ENCODE measurements at places on chromosomes 11 and 22.

DNA sequence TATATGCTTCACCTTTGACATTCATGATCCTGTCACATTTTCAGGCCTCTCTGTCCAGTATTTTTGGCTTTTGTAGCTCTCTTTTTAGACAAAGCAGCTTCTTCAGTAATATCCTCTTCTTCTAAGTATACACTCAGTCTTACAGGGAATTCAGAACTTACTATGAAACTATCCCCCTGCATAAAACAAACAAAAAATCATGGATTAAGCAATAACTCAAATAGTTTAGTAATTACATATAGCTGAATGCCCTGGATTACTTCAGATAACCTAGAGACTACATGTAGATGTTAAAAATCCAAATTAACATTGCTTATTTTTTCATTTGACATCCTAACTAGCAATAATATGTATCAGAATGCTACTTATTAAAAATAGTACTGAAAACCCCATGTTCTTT is 5.2 kb downstream of the TAF1D start:
- no peak for DNase-seq

DNA sequence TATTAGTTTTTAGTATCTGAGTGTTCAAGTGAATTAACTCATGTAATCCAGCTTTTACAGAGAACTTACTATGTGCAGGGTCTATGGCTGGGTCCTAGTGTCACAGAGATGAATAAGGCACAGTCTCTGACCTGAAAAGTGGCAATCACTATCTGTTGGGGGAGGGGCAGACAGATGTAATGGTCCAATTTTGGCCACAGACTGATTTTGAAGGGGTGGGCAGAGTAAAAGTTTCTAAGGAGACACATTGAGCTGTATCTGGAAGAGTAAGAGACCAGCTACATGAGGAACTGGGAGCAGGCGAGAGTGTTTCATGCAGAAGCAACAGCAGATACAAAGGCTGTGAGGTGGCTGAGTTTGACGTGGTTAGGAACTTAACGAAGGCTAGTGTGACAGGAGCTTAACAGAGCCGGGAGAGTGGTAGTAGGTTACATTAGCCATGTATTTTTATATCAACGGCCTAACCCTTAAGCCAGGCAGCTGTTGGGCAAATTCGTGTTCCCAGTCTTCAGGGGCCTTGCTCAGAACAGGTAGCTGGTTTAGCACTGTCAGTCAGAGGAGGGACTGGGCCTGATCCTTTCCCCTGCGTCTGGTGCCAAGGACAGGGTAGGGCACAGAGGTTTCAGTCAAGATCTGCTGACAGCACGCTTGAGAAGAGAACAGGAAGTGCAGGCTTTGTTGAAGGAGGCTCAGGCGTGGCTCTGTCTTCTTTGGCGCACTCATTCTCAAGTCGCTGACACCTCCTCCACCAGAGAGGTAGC is 1.4 kb upstream of the STIM1 start:
- no peak for DNase-seq

DNA sequence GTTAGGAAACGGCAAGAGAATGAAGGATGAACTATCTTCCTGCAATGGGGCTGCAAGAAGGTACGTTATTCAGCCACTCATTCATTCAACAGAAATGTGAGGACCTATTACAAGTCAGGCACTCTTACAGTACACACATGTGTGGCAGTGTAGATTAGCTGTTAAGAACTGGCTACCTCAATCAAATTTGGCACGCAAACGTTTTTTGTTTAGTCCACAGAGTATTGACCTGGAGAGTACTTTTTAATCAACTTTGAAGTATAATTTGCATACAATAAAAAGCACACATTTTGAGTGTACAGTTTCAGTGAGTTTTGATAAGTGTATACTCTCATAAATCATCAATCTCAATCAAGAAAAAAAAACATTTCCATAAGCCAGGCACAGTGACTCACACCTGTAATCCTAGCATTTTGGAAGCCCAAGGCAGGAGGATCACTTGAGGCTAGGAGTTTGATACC is 24.2 kb downstream of the MRTFA start:
- no peak for DNase-seq

GRCh38 chr11:27381238-27381666 is 18.2 kb upstream of the CCDC34 start:
- no peak for DNase-seq

DNA sequence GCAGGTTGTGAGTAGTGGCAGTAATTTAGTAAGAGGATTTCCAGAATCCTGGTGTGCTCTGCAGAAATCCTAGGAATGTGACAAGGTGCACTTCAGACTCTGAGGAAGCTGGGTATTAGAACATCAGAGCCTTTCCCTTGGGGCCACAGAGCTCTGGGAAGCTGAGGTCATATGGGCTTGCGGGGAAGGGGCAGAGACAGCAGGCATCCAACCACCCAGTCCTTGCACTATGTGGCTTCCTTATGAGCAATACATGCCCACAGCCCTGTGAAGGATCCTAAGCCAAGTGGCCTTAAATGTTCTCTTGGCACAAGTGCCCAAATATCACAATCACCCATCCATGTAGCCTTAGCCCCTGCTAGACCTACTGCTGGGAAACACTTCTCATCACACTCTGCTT is 46.2 kb downstream of the P4HA3 start:
- no peak for DNase-seq

DNA sequence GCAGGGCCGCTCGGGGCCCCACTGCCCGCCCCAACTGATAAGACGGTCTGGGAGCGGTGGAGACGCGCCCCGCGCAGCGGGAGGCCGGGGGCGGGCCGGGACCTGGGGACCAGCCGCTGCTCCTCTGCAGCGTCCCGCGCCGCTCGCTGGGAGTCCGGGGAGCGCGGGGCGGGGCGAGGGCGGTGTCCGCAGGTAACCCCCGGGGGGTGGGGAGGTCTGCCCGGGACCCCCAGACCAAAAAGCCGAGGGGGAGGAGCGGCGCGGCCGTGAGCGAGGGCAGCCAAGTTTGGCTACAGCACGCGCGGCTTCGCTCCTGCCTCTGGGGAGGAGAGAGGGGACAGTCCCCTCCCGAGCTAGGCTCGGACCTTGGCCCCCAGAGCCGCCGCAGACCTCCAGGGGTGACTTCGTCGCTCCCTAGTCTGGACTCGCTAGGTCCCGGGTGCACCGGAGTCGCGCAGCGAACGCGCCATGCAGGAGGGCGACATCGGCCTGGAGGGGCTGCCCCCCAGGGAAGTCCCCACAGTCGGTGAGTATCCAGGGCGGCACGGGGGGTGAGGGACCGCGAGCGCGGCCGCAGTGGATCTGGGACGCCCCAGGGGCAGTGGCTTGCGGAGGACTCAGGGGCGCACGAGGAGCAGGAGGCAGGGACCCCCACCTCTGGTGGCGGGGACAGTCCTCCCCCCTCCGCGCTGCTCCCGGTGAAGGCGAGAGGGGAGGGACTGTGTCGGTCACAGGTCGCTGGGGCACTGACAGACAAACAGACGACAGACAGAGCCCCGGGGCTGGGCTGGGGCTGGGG is 92.3 kb upstream of the ANO1 start:
- no peak for DNase-seq

GRCh38 chr22:50084614-50085021 is 608 bp downstream of the MLC1 start:
- DNase-seq: no peak

- no peak for DNase-seq
These were observed 97.9 kb upstream of the CTSC start for GRCh38 chr11:88435415-88435814.

- DNase-seq: no peak
These were observed 12.0 kb upstream of the TMPRSS13 start for GRCh38 chr11:117941163-117941707.

DNA sequence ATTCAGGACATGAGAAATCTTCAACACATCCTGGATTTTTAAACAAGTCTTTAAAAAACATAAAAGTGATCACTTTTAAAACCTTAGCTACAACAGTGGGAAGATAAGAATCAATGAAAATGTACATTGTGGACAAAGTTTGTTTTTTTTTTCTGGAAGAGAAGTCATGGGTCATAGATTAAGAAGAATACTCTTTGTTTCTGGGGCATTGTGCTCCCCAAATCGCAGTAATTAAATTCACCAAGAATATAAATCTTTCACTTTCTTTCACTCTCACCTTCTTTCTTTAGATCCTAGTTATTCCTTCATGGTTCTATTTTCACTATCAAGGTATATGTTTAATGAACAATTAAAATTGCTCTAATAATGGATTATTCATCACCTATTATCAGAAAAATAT is 132.6 kb upstream of the PGR start:
- no peak for DNase-seq
